ENCODE measurements at places on chromosomes 7 and 10. TPM values are rescaled to one million over a fixed set of nuclear protein-coding genes. Genes with fewer than 3 reads are reported as not detected.

DNA sequence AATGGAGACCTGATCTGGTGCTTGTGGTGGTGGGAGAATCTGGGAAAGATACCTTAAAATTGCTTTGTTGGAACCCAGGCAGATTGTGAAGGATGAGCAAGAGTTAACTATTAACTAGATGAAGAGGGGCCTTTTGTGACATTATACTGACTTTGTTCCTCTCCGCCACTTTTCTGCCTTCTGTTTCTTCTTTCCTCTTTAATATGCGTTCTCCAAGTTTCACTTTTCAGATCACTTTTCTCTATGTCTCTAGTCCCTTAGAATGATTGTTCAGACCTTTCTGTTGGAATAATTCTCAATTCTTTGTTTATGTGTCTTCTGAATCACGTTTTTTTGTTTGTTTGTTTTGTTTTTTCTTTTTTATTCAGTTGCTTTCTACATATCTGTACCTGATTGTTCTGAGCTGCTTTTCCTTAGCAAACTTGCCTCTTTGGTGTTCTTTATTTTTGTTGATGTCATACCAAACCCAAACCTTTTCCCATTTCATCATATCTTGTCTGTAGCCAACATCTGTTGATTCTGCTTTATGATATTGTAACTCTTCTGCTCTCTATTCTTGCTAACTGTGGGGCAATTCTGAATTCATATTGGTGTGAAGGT, 2.8 kb downstream of the BMPR1A start:
- H3K4me1 ChIP-seq, result peaks cover 14% of the 10 kb centered on the region
- H3K27me3 ChIP-seq, result no peaks in the 10 kb centered on the region
- no peaks in the 10 kb centered on the region for H3K36me3 ChIP-seq
- H3K4me3 ChIP-seq, result peak overlapping the region; percentile 81
- peak overlapping the region; percentile 100 for H3K27ac ChIP-seq

GRCh38 chr7:91357901-91358300, 93.7 kb downstream of the FZD1 start:
- H3K27ac ChIP-seq, result no peak overlapping the region
- H3K27me3 ChIP-seq, result no peaks in the 10 kb centered on the region
- no peak for DNase-seq
- no peaks in the 10 kb centered on the region for H3K36me3 ChIP-seq

- no peaks in the 10 kb centered on the region for H3K27me3 ChIP-seq
- no peaks in the 10 kb centered on the region for H3K36me3 ChIP-seq
- H3K27ac ChIP-seq, result no peak overlapping the region
Measured at GRCh38 chr7:17631061-17631460, 309.2 kb downstream of the SNX13 start.

LRRC4 gene
- total RNA-seq, result 0.85 TPM

DNA sequence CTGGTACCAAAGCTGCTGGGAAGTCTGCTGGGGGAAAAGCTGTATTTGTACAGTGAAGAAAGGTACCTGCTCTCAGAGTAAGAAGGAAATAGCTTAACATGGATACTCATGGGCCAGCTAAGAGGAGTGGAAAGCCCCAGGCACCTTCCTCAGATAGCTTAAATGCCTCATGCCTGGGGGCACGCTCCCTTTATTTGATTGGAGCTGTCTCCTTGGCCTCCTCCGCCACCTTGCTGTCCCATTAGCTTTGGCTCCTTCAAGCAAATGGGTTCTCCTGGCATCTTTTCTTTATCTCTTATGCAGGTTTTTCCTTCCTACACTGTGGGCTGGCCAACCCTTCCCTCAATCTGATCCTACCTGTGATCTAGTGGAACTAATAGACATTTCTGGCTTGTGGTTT, 318.5 kb downstream of the SH2D4B start:
- no peak overlapping the region for H3K27ac ChIP-seq
- H3K4me1 ChIP-seq, result no peaks in the 10 kb centered on the region
- DNase-seq, result no peak
- H3K27me3 ChIP-seq, result no peaks in the 10 kb centered on the region
- H3K4me3 ChIP-seq, result no peak overlapping the region

DNA sequence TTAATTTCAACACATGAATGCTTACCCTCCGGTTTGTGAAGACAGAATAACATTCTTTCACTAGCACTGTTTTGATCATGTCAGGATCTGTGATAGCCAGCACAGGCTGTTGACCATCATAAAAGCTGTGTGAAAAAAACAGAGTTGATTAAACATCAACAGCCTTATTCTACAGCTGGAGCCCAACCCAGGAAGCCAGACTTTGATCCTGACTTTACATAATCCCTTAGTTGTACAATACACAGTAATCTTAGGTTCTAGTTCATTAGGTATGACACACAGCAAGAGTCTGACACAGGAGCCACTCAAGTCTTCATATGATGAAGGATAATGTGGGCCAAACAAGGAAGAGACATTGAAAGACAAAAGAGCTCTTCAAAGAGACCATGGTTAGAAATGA, 11.4 kb downstream of the CYP3A4 start:
- no peaks in the 10 kb centered on the region for H3K36me3 ChIP-seq
- H3K27me3 ChIP-seq, result no peaks in the 10 kb centered on the region
- no peaks in the 10 kb centered on the region for H3K4me1 ChIP-seq
- H3K27ac ChIP-seq, result no peak overlapping the region
- no peak for DNase-seq

GALNT17 gene
- 20.8 TPM for total RNA-seq

- no peak overlapping the region for H3K27ac ChIP-seq
- H3K4me3 ChIP-seq, result no peak overlapping the region
- DNase-seq, result no peak
- H3K36me3 ChIP-seq, result no peaks in the 10 kb centered on the region
Measured at GRCh38 chr7:7766671-7767070, 48.3 kb upstream of the RPA3 start.

PAX4 gene
- total RNA-seq, result not detected

DNA sequence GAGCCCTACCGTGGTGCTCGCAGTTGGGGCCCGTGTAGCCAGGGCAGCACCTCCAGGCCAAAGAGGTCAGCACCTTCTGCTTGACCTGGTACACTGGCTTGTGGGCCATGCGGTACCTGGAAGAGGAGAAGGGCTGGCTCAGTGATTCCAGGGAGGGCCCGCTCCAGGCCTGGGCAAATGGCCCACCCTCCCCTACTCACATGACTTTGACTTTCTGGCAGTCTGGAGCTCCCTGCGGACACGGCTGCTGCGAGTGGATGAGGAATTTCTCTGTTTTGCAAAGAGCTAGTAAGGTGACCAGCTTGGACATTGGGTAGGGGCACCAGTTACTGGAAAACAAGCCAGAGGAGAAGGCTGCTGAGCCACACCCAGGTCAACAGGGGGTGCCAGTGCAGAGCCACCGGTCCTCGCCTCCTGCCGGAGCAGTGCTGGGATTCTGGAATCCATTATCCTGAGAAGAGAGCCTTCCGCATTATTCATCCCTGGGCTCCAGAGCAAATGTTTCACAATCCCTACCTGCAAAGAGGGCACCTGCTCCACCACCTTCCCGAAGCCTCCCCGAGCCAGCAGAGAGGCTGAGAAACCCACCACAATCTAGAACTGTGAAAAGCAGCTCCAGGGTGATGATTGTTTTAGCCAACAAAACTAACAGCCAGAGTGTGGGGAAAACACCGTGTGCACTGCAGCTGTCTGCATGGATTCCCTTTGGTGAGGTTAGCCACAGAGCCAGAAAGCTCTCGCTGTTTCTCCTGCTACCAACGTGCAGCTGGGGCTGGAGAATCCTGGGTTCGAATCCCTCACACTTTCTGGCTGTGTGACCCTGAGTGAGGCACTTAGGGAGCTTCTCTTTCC, 11.8 kb downstream of the MMRN2 start:
- peak overlapping the region; percentile 38 for H3K4me3 ChIP-seq
- peaks cover 34% of the 10 kb centered on the region for H3K4me1 ChIP-seq
- no peaks in the 10 kb centered on the region for H3K27me3 ChIP-seq
- H3K36me3 ChIP-seq, result no peaks in the 10 kb centered on the region
- peak overlapping the region; percentile 13 for H3K27ac ChIP-seq
- peak; percentile 3 for DNase-seq

DNA sequence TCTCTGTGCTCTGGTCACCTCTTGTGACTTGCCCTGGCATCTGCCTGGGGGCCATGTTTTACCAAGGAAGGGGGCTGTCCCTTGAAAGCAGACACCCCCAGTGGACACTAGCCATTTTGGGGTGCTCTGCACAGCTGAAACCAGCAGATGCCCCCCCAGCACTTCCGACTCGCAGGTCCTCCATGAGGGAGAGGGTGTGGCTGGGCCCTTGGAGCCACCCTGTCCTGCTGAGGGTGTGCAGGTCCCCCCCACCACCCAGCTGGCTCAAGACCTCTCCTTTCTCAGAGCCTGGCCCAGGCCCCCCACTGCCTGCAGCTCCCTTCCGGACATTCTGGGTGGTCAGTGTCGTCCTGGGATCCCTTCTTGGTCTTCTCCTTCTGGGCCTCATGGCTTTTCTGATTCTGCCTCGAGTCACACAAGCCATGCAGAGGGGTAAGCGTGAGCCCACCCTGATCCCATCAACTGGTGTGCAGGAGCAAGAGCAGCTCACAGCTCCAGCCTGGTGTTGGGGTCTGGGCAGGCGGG, 12.3 kb downstream of the SCART1 start:
- no peak for DNase-seq
- peaks cover 4% of the 10 kb centered on the region for H3K36me3 ChIP-seq
- H3K27me3 ChIP-seq, result no peaks in the 10 kb centered on the region
- no peak overlapping the region for H3K4me3 ChIP-seq
- no peak overlapping the region for H3K27ac ChIP-seq

DNA sequence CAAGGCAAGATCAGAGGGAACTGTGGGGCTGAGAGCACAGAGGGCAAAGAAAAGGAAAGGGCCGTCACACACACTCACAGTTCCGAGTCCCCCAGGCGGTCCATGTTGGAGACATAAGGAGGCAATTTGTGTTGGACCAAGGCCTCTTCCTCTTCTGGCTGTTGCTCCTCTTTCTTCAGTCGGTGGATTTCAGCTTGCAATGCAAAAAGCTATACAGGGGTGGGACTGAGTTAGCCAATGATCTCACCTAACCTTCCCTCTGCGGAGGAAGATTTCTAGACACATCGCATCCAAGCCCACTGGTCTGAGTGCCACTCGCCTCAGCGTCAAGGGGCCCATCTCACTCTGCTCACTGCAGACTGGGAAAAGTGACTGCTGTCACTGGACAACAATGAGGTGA, 5.5 kb downstream of the WDR91 start:
- no peaks in the 10 kb centered on the region for H3K27me3 ChIP-seq
- H3K4me3 ChIP-seq, result no peak overlapping the region
- DNase-seq, result no peak
- H3K27ac ChIP-seq, result no peak overlapping the region
- peaks cover 64% of the 10 kb centered on the region for H3K4me1 ChIP-seq

GCK gene
- 2.3 TPM for total RNA-seq

SPDYE3 gene
- total RNA-seq, result not detected

- no peaks in the 10 kb centered on the region for H3K27me3 ChIP-seq
- no peak overlapping the region for H3K27ac ChIP-seq
- no peak overlapping the region for H3K4me3 ChIP-seq
- no peaks in the 10 kb centered on the region for H3K4me1 ChIP-seq
- no peaks in the 10 kb centered on the region for H3K36me3 ChIP-seq
- DNase-seq, result no peak
Measured at GRCh38 chr7:46490406-46490805, 569.3 kb upstream of the IGFBP3 start.

SLC26A5 gene
- not detected for total RNA-seq

GRCh38 chr10:21495002-21495751, 30.3 kb downstream of the SKIDA1 start:
- H3K36me3 ChIP-seq, result no peaks in the 10 kb centered on the region
- H3K4me3 ChIP-seq, result peak overlapping the region; percentile 71
- H3K27ac ChIP-seq, result no peak overlapping the region
- peaks cover 5% of the 10 kb centered on the region for H3K4me1 ChIP-seq
- DNase-seq, result no peak

DNA sequence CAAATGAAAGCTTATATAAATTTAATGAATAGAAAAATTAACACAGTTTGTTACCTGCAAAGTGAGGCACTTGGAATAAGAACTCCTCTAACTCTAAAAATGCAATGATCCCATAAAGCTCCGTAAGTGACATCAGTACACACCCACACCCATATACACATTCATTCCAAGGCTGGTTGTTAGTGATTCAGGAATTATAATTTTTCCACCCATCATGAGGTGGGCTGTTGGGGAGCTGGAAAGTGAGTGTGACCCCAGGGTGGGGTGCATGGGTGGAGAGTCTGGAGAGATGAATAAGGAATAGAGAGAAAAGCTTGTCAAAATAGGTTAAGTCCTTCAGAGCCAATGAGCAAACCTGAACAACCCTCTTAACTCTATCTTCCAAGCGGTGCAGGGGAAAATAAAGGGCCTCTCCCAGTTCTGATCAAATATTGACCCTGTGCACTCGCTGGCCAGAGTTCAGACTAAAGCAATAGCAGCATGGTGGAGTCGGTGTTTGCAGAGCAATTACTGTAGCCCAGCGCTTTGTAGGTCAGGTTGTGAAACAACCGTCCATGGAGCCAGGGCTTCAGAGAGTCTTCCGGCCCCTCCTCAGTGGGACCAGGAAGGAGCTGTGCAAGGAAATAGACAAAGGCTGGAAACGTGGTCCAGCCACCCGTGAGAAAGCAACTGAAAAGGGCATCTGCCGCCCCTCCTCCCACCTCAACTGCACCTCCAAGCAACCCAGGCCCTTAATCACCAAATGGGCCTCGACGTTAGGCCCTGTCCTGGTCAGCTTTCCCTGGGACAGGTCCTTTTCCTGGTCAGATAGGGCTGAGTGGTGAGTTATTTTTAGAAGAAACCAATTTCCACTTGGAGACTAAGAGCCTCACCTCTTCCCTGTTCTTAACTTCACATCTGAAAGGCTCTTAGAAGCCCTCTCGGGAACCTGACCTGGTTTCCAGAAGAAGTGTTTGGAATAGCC, 61.2 kb downstream of the SH3PXD2A start:
- H3K36me3 ChIP-seq, result no peaks in the 10 kb centered on the region
- H3K4me3 ChIP-seq, result no peak overlapping the region
- DNase-seq, result no peak
- no peak overlapping the region for H3K27ac ChIP-seq
- H3K27me3 ChIP-seq, result no peaks in the 10 kb centered on the region

NPY4R2 gene
- total RNA-seq, result not detected

GRCh38 chr10:22251751-22252223, 34.0 kb upstream of the EBLN1 start:
- H3K4me1 ChIP-seq, result no peaks in the 10 kb centered on the region
- H3K27ac ChIP-seq, result peak overlapping the region; percentile 98
- peak overlapping the region; percentile 77 for H3K4me3 ChIP-seq
- DNase-seq, result no peak

LEP gene
- total RNA-seq, result not detected

ITPRID1 gene
- total RNA-seq, result not detected

RGR gene
- not detected for total RNA-seq

DNA sequence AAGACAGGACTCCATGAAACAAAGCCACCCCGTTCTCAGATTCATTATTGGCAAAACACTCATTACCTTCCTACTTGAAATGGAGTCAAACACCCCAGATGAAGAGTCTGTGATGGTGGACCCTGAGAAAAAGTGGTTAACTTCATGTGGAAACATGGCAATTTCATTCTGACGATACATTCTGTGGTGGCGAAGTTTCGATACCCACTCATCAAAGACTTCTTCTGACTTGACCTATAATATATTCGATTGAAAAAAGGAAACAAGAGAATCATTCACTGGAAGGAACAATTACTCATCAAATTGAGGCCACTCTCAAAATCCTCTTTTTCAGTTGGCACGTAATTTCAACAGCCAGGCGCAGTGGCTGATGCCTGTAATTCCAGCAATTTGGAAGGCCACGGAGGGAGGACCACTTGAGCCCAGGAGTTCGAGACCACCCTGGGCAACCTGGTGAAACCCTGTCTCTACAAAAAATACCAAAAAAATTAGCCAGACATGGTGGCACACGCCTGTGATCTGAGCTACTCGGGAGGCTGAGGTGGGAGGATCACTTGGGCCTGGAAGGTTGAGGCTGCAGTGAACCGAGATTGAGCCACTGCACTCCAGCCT, 108.8 kb upstream of the GSDME start:
- no peak overlapping the region for H3K4me3 ChIP-seq
- H3K36me3 ChIP-seq, result no peaks in the 10 kb centered on the region
- no peak for DNase-seq
- H3K27ac ChIP-seq, result no peak overlapping the region

ZNF32 gene
- total RNA-seq, result 19.6 TPM

MRLN gene
- total RNA-seq, result not detected

Measured in thoracic aorta (tissue), 2 donors.